ENCODE measurements at places on chromosomes 5 and 9. TPM values are rescaled to one million over a fixed set of nuclear protein-coding genes. Genes with fewer than 3 reads are reported as not detected.

DNA sequence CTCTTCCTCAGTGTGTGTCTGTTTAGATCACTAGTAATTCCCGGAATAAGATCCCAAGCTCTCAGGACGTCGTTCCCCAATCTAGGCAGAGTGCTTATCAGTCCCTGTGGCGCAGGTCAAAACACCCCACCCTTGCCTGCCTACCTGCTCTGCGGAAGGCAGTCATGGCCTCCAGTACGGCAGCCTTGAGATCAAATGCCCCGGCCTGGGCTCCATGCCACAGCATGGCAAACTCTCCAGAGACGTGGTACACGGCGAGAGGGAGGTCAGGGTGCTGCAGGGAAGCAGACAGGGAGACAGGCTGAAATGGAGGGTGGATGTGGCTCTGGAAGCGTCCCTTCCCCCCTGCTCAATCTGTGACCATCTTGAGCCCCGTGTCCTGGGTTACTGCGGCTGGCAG, 12.0 kb upstream of the HDHD3 start:
- no peak for DNase-seq

MLANA gene
- not detected for total RNA-seq

GRCh38 chr5:16033187-16033925, 146.2 kb downstream of the MARCHF11 start:
- no peak for DNase-seq

MARCHF3 gene
- 13.4 TPM for total RNA-seq

DNA sequence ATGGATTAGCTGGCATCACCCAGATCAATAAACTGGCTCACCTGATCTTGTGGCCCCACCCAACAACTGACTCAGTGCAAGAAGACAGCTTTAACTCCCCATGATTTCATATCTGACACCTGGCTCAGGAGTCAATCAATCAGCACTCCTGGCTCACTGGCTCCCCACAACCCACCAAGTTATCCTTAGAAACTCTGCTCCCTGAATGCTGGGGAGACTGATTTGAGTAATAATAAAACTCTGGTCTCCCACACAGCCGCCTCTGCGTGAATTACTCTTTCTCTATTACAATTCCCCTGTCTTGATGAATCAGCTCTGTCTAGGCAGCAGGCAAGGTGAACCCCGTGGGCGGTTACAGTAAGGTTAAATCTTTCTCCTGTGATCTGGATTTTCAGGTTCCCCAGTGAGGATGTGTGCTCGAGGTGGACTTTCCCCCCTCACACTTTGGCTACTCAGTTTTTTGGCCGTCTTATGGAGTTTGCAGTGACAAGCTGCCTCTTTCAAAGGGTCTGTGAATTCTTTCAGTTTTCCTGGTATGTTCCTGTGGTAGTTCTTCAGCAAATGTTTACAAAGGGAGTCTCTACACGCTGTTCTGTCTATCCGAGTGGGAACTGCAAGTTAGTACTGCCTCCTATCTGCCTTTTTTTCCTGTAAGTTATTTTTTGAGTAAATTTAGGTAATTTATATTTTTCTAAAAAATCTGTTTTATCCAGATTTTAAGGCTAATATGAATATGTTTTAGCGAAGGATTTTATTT, 500.2 kb upstream of the NUDT12 start:
- no peak for DNase-seq

DNA sequence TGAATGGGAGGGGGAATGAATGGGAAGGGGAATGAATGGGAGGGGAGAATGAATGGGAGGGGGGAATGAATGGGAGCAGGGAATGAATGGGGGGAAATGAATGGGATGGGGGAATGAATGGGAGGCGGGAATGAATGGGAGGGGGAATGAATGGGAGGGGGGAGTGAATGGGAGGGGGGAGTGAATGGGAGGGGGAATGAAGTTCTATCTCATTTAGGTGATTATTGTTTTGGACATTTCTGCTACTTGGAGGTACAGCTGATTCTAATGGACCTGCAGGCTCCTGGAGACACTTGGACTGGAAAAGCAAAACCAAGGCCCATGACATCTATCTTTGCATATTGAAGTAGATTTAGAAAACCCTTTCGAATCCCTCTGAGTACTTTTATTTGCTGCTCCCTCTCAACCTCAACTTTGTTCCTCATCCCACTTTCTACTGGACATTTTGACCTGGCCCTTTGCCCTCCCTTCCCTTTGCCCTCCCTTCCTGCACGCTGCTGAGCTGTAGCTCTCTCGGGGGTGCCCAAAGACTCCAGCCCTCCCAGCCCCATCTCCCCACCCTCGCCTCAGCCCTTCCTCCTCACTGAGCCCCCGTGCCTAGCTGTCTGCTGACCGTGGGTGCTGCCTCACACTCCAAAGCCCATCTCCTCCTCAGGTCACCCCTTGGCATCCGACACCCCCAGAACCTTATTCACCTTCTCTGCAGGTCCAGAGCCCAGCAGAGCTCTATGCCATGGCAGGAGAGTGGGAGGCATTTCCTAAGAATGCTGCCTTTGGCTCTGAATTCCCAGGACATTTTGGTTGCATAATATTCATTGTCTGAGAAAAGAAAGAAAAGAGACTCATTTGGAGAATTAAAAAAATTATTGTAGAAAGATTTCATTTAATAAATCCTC, 19.9 kb upstream of the LPCAT1 start:
- no peak for DNase-seq

FST gene
- 3.8 TPM for total RNA-seq

GRCh38 chr5:69308046-69308553, 24.5 kb downstream of the CCDC125 start:
- no peak for DNase-seq

SEMA4D gene
- 23.3 TPM for total RNA-seq

SLC25A2 gene
- 0.37 TPM for total RNA-seq

Data from right cardiac atrium (tissue), 5 donors.